ENCODE measurements at places on chromosomes 5 and 9. TPM values are rescaled to one million over a fixed set of nuclear protein-coding genes. Genes with fewer than 3 reads are reported as not detected.

- no peak for DNase-seq
- H3K4me1 ChIP-seq = no peaks in the 10 kb centered on the region
- no peaks in the 10 kb centered on the region for H3K27me3 ChIP-seq
Observed at GRCh38 chr5:122639033-122639432, 135.8 kb upstream of the SNX2 start.

- H3K27ac ChIP-seq = no peak overlapping the region
- H3K4me3 ChIP-seq = no peak overlapping the region
- H3K4me1 ChIP-seq = no peaks in the 10 kb centered on the region
- H3K36me3 ChIP-seq = no peaks in the 10 kb centered on the region
Observed at GRCh38 chr5:9690751-9691150, 60.6 kb upstream of the TAS2R1 start.

SPINK7 gene
- not detected for total RNA-seq

LCP2 gene
- total RNA-seq = 6.8 TPM

DNA sequence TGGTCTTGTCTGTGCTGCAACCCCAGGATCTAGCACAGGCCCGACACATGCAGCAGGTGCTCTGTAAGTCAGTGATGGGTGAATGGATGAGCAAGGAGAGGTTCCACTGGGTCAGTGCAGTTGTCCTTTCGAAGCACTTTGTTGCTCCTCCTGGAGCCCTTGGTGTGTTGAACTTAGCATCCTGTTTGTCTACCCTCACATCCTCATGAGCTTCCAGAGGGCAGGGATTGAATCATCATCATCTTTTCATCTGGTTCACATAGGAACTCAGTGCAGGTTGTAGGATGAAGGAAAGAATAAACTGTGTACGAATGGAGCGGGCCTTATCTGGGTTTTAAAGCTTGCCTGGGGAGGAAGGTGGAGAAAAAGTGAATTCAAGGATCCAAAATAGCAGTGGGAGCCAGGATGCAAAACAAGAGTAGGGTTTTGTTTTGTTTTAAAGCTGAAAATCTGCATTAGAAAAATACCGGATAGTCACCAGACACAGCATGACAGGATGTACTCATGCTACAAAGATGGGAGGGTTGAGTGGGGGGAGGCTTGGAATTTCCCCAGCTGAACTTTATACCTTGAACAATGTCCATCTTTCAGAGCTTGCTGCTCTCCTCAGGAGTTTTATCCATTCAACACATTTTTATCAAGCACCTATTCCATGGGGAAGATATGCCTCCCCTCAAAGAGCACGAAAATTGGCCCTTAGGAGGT, 55.8 kb downstream of the PTTG1 start:
- H3K4me3 ChIP-seq = no peak overlapping the region
- no peaks in the 10 kb centered on the region for H3K27me3 ChIP-seq
- H3K4me1 ChIP-seq = peaks cover 13% of the 10 kb centered on the region
- no peak for DNase-seq
- H3K36me3 ChIP-seq = no peaks in the 10 kb centered on the region
- no peak overlapping the region for H3K27ac ChIP-seq

- DNase-seq = no peak
- no peak overlapping the region for H3K27ac ChIP-seq
- no peaks in the 10 kb centered on the region for H3K27me3 ChIP-seq
- no peak overlapping the region for H3K4me3 ChIP-seq
- H3K4me1 ChIP-seq = no peaks in the 10 kb centered on the region
Observed at GRCh38 chr5:92580814-92581213, 1000.2 kb downstream of the NR2F1-AS1 start.

DNA sequence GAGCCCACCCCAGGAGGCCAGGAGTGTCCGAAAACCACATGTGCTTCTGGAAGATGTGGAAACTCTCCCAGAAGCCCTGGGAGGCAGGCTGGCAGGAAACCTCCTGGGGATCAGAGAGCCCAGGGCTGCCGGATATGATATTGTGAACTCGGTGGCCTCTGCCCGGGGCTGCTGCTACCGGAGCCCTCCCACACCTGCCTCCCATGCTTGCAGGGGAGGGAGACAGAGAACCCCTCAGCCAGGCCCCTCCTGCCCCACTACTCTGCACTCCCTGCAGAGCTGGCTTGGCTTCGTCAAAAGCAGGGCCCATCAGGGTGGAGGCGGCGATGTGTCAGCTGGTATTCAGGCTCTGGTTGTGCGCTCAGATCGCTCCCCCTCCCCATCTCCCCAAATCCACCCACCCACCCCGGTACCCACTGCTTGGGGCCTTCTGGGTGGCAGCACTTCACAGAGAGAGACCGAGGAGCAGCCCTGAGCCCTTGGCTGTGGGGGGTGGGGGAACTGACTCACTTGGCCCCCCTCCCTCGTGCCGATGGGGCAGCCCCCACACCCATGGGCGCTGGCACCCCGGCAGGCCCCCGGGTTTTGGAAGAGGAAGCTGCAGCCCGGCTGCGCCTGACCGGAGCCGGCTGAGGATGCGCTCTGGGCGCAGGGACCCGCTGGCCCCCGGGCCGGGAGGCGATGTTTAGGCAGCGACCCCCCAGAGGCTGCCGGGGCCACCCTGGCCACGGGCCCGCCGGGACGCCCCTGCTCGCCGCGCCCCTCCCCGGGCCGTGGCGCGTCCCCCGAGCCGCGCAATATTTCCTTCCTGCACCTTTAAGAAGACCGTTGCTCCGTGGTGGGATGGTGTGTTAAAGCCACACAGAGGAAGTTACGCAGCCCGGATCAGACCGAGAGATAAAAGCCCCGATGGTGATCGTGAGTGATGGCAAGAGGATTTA, 786 bp upstream of the NTNG2 start:
- H3K4me1 ChIP-seq = peaks cover 36% of the 10 kb centered on the region
- peaks cover 33% of the 10 kb centered on the region for H3K27me3 ChIP-seq
- H3K27ac ChIP-seq = no peak overlapping the region
- peak overlapping the region; percentile 90 for H3K4me3 ChIP-seq
- H3K36me3 ChIP-seq = no peaks in the 10 kb centered on the region
- DNase-seq = no peak

GRCh38 chr5:156687514-156687913, 162.6 kb upstream of the PPP1R2B start:
- no peak for DNase-seq
- H3K27me3 ChIP-seq = no peaks in the 10 kb centered on the region
- no peak overlapping the region for H3K27ac ChIP-seq
- no peak overlapping the region for H3K4me3 ChIP-seq
- H3K36me3 ChIP-seq = no peaks in the 10 kb centered on the region

RASEF gene
- total RNA-seq = under 0.01 TPM

DNA sequence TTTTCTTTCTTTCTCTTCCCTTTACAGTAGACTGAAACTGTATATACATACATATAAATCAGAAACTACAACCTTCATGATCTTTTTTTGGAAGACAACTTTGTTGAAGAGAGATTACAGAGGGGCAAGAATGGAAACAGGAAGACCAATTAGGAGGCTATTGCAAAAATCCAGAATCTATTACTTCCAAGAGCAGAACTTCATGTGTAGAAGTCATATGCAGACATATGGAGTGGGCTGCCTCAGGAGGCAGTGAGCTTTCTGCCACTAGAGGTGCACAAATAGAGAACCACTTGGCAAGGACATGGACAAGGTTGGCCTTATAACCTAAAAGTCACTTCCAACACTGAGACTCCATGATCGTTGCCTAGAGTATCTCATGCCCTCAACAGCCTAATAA, 157.8 kb upstream of the NR4A3 start:
- no peaks in the 10 kb centered on the region for H3K36me3 ChIP-seq
- H3K27ac ChIP-seq = no peak overlapping the region
- no peak for DNase-seq

- H3K36me3 ChIP-seq = no peaks in the 10 kb centered on the region
- H3K4me3 ChIP-seq = no peak overlapping the region
- H3K27me3 ChIP-seq = no peaks in the 10 kb centered on the region
- no peak for DNase-seq
- no peaks in the 10 kb centered on the region for H3K4me1 ChIP-seq
- H3K27ac ChIP-seq = no peak overlapping the region
Observed at GRCh38 chr5:72523960-72524582, 16.9 kb upstream of the ZNF366 start.

PCDHA1 gene
- not detected for total RNA-seq

DNA sequence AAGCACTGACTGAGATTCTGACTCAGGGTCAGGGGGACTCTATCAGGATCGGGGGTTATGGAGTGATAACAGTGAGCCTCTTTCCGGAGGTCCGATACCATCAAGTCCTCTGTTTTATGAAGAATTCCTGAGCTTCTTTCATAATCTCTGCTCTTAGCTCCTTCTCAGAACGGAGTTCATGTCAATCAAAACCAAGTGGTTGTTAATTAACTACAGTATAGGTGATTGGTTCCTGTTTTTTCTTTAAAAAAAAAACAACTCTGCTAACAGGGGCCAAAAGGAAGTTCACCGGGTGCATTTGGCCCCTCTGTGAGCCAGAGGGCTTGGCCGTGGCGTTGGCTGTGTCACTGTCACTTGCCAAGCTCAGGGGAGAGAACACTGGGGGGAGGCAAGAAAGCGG, 4.0 kb downstream of the GFI1B start:
- no peaks in the 10 kb centered on the region for H3K27me3 ChIP-seq
- no peaks in the 10 kb centered on the region for H3K36me3 ChIP-seq
- H3K4me1 ChIP-seq = peaks cover 9% of the 10 kb centered on the region
- no peak overlapping the region for H3K4me3 ChIP-seq

SLC45A2 gene
- not detected for total RNA-seq

DNA sequence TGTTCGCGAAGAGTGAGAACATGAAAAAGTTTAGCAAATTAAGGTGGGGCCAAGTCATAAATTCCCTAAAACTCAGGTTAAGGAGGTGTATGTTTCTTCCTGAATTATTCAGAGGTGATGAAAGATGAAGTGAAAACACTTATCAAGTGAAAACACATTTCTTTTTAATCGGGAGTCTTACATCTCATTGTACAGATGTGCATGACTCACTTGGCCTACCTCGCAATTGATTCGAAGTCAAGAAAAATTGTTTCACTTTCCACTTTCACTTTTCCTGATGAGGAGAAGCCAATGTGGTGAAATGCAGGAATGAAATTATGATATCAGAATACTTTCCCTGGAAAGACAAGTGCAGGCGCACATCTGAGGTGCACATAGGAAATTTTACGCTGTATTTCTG, 78.7 kb downstream of the SLC25A46 start:
- peaks cover 3% of the 10 kb centered on the region for H3K4me1 ChIP-seq
- no peak for DNase-seq
- H3K4me3 ChIP-seq = no peak overlapping the region
- H3K27me3 ChIP-seq = no peaks in the 10 kb centered on the region

TSLP gene
- 2.0 TPM for total RNA-seq

- no peak for DNase-seq
- no peaks in the 10 kb centered on the region for H3K27me3 ChIP-seq
- no peaks in the 10 kb centered on the region for H3K36me3 ChIP-seq
Observed at GRCh38 chr9:108272349-108272899, 583.4 kb downstream of the ACTL7B start.

- no peaks in the 10 kb centered on the region for H3K4me1 ChIP-seq
- DNase-seq = no peak
- H3K27ac ChIP-seq = no peak overlapping the region
Observed at GRCh38 chr9:115923903-115924668, 229.5 kb upstream of the PAPPA start.

DNA sequence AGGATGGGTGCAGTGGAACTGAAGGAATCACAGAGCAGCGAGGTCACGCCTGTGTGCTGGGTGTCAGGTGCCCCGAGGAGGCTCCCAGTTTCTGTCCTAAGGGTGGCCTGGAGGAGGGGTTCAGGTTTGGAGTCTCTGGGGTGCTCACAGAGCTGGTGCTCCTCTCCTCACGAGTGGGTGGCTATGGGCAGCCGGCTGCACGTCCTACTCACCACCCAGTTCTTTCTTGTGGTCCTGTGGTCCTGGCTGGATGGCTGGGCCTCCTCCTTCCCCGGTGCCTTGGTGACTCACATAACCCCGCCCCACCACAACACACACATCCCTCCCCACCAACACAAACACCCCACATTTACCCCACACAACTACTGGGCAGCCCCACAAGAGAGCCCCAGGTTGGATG, 9.9 kb upstream of the PTGS1 start:
- no peaks in the 10 kb centered on the region for H3K36me3 ChIP-seq
- no peak overlapping the region for H3K4me3 ChIP-seq
- no peaks in the 10 kb centered on the region for H3K27me3 ChIP-seq
- peaks cover 38% of the 10 kb centered on the region for H3K4me1 ChIP-seq
- no peak for DNase-seq
- H3K27ac ChIP-seq = peak overlapping the region; percentile 63

GRCh38 chr5:148002451-148002850, 61.3 kb upstream of the SPINK5 start:
- H3K4me3 ChIP-seq = no peak overlapping the region
- no peaks in the 10 kb centered on the region for H3K27me3 ChIP-seq
- no peaks in the 10 kb centered on the region for H3K4me1 ChIP-seq
- DNase-seq = no peak

DNA sequence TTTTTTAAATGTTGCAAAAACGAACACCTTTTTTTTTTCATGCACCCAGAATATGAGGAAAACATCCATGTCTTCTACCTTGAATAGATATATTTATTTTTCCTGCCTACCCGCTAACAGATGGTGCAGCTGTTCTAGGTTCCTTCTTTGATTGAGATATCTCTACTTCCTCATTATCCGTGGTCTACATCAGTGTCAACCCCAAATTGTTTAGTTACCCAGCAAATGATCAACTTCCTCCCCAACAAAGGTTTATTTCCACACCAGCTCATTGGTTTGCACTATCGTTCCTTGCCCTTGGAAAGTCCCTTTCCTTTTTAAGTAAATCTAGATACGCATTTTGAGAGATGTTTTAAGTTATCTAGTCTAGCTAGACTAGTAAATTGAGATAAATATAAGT, 166.4 kb downstream of the PRR16 start:
- no peaks in the 10 kb centered on the region for H3K4me1 ChIP-seq
- no peaks in the 10 kb centered on the region for H3K36me3 ChIP-seq
- no peak overlapping the region for H3K4me3 ChIP-seq
- DNase-seq = no peak
- no peak overlapping the region for H3K27ac ChIP-seq

GRCh38 chr5:78922879-78923621, 62.1 kb downstream of the ARSB start:
- H3K4me3 ChIP-seq = no peak overlapping the region
- DNase-seq = no peak
- no peaks in the 10 kb centered on the region for H3K4me1 ChIP-seq
- no peaks in the 10 kb centered on the region for H3K36me3 ChIP-seq
- no peak overlapping the region for H3K27ac ChIP-seq

DNA sequence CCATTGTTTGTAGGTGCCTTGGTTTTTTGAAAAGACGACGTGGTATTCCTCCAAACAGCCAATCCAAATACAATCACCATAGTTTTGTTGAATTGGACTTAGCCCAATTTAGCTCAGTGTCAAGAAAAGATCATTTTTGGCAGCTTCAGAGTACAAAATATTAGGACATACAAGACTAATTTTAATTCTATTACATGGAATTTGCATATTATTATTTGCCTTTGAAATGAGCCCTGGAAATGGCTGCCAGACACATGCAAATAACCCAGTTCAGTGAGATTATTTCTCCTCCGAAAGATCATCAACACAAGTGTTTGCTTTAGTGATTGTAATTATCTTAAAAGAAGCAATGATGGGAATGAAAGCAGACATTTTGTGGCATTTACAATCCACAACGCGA, 89.3 kb downstream of the PLK2 start:
- no peaks in the 10 kb centered on the region for H3K4me1 ChIP-seq
- no peaks in the 10 kb centered on the region for H3K36me3 ChIP-seq
- no peak overlapping the region for H3K27ac ChIP-seq
- no peak overlapping the region for H3K4me3 ChIP-seq
- H3K27me3 ChIP-seq = no peaks in the 10 kb centered on the region
- no peak for DNase-seq
